Iris pigment epithelial cell (primary cell): ENCODE measurements at places on chromosomes 16 and 17.
A peak's percentile ranks its signal among the peaks of the same experiment; 100 is the strongest.

DNA sequence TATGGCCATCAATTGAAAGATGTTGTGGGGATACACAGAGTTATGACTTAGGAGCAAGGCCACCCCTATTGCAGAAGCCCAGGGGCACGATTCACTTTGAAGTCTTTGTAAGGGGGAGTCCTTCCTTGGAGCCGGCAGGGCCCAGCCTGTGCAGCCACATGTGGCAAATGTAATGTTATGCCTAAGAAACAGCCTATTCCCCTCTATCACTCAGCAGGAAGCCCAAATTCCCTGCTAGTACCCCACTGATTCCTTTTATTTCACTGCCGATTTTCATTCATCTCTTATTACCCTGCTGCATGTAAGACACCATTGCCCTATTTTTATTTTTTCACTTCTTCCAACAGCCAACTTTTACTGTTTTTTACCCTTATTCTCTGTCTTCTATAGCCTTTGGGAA is 233.2 kb downstream of the PMP22 start:
- DNase-seq: no peak

- DNase-seq: no peak
Observed at GRCh38 chr17:29148257-29148789, 31.9 kb downstream of the MYO18A start.

GRCh38 chr17:10149573-10150399 is 48.6 kb downstream of the GAS7 start:
- peak; percentile 90 for DNase-seq

GRCh38 chr17:12510535-12510934 is 155.2 kb upstream of the MYOCD start:
- DNase-seq: peak; percentile 61

- peak; percentile 26 for DNase-seq
Observed at GRCh38 chr17:76631821-76632565, 11.6 kb downstream of the ST6GALNAC1 start.

DNA sequence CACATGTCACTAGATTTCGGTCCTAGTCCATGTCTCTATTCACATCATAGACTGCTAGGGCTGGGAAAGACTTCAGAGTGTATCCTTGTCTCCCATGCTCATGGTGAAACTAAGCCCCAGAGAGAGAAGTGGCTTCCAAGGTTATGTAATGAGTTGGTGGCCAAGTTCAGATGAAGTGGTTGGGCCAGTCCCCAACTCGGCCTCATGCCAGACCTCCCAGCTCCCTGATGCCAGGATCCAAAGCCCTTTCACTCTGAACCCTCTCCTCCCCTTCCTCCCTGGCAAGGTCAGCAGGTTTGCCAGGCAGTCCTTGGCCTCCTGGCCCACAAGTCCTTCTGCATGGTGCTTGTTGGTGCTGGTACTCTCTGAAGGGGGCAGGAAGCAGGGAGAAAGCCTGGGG is 189.7 kb downstream of the AXIN2 start:
- DNase-seq: no peak

DNA sequence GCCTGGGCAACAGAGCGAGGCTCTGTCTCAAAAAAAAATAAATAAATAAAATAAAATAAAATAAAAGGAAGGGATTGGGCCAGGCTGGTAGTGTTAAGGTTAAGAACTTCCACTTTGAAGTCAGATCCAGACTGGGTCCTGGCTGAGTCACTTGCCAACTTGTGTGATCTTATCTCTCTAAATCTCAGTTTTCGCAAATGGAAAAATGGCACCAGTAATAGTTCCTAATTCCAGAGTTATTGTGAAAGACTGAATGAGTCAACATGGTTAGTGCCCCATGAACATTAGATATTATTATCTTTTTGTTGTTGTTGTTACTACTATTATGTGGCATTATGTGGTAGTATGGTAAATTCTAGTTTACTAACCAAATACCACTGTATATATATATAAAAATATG is 188.0 kb upstream of the AXIN2 start:
- peak; percentile 67 for DNase-seq

DNA sequence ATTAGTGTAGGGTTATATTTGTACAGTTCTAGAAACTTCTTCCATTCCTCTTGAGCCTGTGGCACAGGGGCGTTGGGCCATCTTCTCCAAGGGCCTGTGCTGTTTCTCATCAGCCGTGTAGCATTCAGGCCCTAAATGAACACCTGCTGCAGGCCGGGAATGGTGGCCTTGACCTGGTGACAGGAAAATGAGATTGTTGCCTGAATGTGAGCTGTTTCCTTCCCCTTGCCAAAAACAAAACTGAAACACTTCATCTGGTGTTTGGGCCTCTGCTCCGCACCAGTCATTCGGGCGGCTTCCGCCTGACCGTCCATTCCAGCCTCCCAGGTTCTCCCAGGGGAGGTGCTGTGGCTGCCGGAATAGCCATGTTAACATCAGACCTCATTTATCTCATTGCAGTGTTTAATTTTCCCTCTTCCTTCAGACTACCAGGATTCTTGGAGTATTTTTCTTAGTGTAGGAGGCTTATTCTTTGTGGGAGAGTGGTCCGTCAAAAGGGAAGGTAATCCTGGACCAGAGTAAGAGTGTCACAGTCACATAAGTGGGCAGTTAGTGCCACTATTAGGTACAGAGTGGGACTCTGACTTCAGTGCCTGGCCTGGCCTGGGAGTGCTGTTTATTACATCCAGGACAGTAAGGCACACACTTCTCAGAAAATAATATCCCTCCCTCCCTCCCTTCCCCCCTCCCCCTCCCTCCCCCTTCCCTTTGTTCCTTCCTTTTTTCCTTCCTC is 61.9 kb downstream of the WWP2 start:
- DNase-seq: no peak
